ENCODE measurements at places on chromosomes 1 and 21.

DNA sequence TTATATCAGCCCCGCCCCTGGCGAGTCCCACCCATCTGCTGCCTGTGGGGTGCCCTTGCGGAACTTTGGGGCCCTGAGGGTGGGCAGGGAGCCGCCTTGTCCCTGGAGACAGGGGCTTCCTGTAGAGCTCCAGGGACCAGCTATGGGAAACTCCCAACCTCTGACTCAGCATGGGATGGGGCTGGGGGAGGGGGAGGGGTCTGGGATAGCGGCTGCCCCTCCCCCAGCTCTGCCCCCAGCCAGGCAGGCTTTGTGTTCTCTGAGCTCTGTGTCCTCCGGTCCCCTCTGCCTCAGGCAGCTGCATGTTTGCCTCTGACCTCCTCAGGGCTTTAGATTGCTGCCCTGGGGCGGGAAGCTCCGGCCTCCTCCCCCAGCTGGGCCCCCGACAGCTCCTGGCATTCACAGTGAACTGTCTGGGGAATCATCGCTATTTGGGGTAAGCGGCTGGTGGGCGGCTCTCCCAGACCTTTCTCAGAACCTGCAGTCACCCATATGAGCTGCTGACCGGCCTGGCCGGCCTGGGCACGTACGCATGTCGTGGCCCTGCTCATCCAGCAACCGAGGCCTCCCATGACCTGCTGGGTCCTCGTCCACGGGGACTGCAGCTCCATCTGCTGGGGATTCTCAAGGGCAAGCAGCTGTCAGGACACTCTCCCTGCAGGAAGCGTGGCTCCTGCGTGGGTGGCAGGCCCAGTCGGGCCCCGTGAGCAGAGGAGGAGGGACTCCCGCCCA is 17.1 kb downstream of the ARHGEF16 start:
- DNase-seq, result no peak

DNA sequence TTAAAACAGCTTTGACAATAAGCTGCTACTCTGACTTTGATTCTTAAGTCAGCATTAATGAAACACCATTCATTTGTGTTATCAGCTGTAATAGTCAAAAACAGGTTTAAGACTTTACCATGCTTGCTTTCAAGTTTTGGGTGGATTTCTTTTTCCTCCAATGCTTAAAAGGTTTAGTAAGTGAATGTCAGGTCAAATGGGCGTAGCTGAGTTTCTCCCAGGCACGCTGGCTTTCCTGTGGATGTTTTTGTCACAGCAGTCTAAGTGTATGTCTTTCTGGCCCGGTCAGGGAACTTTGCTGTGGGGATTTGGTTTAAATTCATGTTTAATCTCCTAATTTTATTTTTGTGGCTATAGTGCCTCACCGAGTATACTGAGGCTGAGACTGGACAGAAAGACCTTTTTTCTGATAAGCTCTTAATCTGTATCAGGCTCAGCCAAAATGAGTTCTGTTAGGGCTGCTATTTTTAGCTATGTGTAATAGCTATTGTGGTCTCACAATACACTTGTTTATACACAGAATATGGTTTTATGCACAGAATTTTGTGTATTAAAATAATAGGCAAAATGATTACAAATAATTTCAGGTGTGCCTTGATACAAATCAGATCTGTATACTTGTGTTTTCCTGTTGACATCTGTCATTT is 292.8 kb downstream of the DISC1 start:
- DNase-seq, result no peak

DNA sequence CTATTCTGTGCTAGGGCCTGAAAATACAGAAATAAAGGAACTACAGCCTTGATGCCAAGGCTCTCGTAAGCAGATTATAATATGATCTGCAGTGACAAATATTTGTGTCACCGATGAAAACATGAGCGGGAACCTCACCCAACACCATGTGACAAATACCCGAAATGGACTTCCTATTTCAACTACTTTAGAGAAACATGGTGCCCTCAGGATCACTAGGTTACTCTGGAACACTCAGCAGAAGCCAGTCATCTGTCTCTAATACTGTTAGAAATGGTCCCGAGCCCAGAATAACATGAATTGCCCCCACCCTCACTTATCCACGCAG is 463 bp upstream of the VAMP3 start:
- DNase-seq, result no peak

DNA sequence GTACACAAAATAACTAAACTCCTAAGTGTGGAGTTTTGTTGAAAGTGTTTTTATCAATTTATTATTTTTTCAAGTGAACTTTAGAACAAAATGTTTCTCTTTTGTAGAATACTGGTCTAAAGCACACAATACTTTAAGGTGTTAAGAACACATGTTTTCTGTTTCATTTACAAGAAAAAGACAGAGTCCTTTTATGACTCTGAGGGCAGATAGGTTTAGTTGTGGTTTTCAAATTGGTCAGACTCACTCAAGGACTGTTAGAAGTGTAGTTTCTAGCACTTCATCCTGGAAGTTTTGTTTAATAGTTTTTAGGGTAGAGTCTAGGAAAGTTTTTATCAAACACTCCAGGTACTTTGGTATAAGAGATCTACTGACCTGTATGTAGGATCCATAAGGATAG is 376.5 kb downstream of the LRRIQ3 start:
- DNase-seq, result no peak

- no peak for DNase-seq
Observed at GRCh38 chr1:111140680-111140967, 601 bp downstream of the CEPT1 start.

- no peak for DNase-seq
Observed at GRCh38 chr21:26469789-26470188, 103.3 kb downstream of the CYYR1 start.

DNA sequence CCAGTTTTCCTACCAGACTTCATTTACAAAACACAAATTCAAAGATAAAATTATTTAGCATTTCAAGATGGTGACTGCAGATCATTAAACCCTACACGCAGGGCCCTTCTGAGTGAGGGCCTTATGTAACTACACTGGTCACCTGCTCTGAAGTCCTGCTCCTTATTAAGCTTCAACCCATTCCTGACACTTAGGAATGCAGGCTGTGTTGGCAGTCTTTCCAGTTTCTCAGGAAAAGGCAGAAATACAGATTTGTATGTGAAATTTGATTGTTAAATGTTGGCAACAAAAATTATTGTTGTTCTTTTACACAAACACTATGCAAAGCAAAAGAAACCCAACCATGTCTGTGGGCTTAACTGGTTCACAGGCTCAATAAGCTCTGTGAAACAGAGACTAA is 25.8 kb upstream of the BCAS2 start:
- no peak for DNase-seq
